Osteocyte (in vitro differentiated cells): ENCODE measurements at places on chromosomes 3 and 15. TPM values are rescaled to one million over a fixed set of nuclear protein-coding genes. Genes with fewer than 3 reads are reported as not detected.
A peak's percentile ranks its signal among the peaks of the same experiment; 100 is the strongest.

DNA sequence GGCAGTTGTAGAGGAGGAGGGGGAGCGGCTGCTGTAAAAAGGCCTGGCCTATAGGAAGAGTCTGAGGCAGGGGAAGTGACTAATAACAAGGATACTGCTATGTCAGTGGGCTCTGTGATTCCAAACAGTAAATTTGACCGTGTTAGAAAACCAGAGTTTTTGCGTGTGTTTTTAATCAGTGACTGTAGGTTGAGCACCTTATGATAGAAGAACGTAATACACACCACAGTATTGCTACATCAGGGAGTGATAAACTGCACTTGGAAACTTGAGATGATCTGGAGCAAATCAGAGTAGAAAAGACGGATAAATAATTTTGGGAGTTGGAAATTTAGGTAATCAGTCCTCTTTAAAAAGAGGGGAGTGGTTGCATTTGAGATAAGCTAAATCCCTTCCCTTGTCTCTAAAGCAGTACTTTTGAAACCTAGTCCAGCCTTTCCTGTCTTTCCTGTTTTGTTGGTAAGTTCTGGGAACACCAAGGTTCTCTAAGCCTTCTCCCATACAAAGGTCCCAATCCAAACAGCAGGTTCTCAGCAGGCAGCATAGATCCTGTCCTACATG lies 130.5 kb upstream of the NR2E3 start:
- no peak overlapping the region for H3K4me3 ChIP-seq
- DNase-seq, result no peak
- H3K4me1 ChIP-seq, result peaks cover 28% of the 10 kb centered on the region

DNA sequence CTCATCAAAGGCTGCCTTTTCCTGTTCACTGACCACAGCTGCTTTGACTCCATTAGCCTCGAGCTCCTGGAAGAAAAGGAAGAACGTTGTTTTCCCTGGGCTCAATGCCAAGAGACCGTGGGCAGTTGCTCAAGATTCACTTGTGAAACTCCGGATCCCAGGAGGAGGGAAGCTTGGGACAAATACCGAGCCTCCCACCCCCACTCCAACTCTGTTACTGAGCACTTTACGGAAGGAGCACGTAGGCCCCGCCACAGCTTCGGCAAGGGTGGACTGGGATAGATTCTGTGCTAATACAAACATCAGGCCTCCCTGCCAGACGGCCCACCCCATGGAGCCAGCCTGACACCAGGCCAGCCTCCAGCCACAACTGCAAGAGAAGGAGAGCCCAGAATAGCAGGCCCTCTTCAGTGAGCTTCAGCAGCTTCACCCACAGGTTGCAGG lies 10.8 kb upstream of the FANCD2 start:
- H3K27ac ChIP-seq, result peak overlapping the region; percentile 93
- H3K4me3 ChIP-seq, result peak overlapping the region; percentile 49
- peaks cover 5% of the 10 kb centered on the region for H3K36me3 ChIP-seq
- H3K27me3 ChIP-seq, result no peaks in the 10 kb centered on the region

CELSR3 gene
- total RNA-seq, result 7.1 and 7.4 TPM in 2 replicates

GRCh38 chr3:159928666-159929065 lies 60.0 kb upstream of the IL12A start:
- H3K4me1 ChIP-seq, result peaks cover 34% of the 10 kb centered on the region
- peak overlapping the region; percentile 1 for H3K4me3 ChIP-seq
- H3K27me3 ChIP-seq, result no peaks in the 10 kb centered on the region
- peak overlapping the region; percentile 91 for H3K27ac ChIP-seq
